ENCODE measurements at places on chromosomes 7 and 10.

- no peak for DNase-seq
These were observed 33.5 kb upstream of the CPN1 start for GRCh38 chr10:100114976-100115770.

GRCh38 chr10:103681617-103682399 lies 173.6 kb downstream of the SH3PXD2A start:
- no peak for DNase-seq

- DNase-seq, result no peak
These were observed 13.9 kb downstream of the POLL start for GRCh38 chr10:101573885-101574753.

- no peak for DNase-seq
These were observed 498 bp upstream of the C10orf53 start for GRCh38 chr10:49678827-49679479.

- DNase-seq, result no peak
These were observed 260.3 kb downstream of the SNX13 start for GRCh38 chr7:17680026-17680425.

DNA sequence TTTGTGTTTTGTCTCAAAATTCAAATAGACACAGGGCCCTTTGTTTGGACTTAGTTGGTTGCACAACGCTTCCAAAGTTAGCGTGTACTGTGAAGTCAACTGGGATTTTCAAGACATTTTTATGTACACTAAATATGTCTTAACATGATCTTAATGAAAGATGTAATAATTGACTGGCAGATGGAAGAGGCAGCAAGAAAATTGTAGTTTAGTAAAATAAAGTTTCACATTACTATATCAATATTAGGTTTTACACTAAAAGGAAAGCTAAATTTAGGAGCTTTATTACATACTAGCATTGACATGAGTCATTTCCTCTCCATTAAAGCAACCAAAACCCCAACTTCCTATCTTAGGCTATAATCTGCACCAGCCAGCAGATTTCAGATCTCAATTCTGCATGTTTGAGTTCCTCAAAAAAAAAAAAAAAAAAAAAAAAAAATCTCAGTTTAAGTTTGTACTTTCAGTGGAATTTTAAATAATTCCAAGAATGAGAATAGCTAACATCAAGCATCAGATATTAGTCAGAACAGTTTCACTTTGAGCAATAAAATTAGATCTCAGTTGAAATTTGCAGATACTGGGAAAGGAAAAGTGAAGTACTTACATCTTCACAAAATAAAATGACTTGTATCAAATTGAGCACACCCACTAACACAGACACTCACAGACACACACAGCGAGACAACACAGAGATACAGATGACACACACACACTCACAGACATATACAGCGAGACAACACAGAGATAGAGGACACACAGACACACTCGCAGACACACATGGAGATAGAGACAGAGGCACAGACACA lies 346.6 kb upstream of the KLF6 start:
- DNase-seq, result peak; percentile 42

All from RKO (cell line).